LHCN-M2 (cell line): ENCODE measurements at places on chromosomes 11 and 22. TPM values are rescaled to one million over a fixed set of nuclear protein-coding genes. Genes with fewer than 3 reads are reported as not detected.

The KRTAP5-5 gene
- total RNA-seq = not detected in 2 replicates

The RGL4 gene
- not detected in 2 replicates for total RNA-seq

The UCP3 gene
- 0.71 and 1.1 TPM in 2 replicates for total RNA-seq

DNA sequence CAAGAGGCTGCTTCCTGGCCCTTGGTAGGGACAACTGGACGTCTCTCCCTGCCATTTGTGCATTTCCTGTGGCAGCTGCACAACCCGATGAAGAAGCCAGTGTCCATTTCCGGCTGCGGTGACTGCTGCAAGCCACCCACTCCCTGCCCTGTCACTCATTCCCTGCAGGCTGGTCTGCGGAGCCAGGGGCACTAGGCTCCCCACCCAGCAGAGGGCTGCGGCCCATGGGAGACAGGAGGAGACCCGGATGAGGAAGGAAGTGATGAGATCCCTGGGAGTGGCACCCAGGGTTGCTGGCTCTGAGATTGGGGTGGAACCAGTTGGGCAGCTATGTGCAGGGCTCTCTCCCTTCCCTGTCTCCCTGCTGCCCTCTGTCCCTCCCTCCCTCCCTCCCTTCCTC, 10.0 kb upstream of the MYRF start:
- peak; percentile 21 for DNase-seq

- DNase-seq = no peak
Observed at GRCh38 chr11:65121447-65121864, 478 bp downstream of the FAU start.

- peak; percentile 29 for DNase-seq
Observed at GRCh38 chr11:37804666-37805065, 1206.6 kb upstream of the RAG2 start.

DNA sequence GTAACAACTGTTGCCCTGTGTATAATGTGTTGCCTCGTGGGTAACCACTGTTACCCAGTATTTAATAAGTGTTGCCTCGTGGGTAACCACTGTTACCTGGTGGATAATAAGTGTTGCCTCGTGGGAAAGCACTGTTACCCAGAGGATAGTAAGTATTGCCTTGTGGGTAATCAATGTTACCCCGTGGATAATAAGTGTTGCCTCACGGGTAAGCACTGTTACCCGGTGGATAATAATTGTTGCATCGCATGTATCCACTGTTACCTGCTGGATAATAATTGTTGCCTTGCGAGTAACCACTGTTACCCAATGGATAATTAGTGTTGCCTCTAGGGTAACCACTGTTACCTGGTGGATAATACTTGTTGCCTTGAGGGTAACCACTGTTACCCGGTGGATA, 17.1 kb upstream of the NXPE4 start:
- no peak for DNase-seq

DNA sequence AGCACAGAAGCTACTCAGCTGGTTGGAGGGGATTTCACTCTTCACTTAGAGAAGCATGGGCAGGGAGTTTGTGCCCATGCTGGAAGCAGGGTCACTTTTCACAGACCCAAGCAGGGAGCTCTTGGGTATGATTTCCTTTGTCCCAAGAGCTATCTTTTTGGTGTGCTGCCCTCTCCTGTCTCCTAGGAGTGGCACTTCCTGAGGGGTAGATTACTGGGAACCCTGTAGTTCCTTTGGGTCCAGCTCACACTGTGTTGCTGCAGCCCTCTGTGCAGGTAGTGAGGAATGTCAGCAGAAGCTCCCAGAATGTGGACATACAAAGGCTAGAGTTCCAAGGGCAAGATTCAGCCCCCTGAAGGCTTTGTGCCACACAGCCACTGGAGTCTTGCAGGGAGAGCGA, 537.1 kb upstream of the ANO3 start:
- no peak for DNase-seq

DNA sequence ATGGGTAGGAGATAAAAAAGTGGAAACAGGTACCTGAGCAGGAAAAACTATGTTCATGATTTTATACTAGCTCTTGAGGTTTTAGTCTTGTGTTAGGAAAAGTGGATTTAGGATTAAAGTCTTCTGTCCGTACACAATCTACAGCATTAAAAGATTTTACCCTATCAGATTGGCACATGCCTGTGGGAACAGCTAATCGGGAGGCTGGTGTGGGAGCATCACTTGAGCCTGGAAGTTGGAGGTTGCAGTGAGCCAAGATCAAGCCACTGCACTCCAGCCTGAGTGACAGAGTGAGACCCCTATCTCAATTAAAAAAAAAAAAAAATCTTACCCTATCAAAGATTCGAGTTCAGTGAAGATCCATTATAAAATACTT, 12.2 kb upstream of the CRKL start:
- DNase-seq = no peak
